H9 (cell line): ENCODE measurements at places on chromosomes 2 and 18.

- no peak for DNase-seq
Observed at GRCh38 chr18:68840554-68841263, 42.8 kb downstream of the CCDC102B start.

DNA sequence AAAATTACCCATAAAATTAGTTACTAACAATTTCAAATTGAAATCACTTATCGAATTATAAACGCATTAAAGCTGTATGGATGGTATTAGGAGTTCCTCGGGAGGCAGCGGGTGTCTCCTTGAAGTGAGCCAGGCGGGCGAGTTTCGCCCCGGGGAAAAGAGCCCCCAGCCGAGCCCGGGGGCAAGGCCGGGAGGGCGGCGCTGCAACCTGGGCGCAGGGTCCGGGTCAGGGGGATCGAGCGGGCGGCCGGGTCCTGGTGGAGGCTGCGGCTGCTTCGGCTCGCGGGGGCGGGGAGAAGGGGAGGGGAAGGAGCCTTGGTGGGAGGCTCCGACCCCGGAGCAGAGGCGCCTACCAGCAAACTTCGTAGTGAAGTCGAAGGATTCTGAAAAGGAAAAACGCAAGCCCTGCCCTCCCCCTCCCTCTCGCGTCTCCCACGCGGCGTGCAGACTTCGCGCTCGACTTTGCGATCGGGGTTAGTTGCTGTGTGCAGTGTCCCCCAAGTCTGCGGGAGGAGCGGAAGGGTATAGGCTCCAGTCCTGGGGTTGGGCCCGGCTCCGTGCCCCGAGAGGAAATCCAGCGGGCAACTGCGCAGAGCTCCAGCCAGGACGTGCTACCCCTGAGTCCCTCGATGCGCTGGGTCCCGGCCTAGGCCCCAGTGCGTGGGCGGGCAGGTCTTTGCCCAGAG, 140.8 kb downstream of the MEIS1 start:
- DNase-seq = no peak

DNA sequence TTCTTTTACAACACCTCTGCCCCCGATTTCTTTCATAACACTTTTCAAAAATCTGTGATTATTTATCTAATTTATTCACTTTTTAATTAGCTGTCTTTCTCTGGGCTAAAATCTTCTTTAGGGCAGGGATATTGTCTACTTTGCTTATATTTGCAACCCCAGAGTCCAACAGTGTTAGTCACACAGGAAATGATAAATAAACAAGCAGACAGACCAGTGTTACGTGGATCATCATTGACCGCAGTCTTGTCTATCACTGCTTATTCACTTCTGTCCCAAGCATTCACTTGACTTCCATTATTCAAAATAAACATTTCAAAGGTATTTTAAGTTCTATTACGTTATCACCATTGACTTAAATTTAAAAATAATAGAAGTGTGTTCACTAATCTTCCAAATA, 237.6 kb upstream of the UBE2E3 start:
- no peak for DNase-seq

GRCh38 chr2:132757676-132758075, 87.7 kb upstream of the LYPD1 start:
- DNase-seq = no peak

DNA sequence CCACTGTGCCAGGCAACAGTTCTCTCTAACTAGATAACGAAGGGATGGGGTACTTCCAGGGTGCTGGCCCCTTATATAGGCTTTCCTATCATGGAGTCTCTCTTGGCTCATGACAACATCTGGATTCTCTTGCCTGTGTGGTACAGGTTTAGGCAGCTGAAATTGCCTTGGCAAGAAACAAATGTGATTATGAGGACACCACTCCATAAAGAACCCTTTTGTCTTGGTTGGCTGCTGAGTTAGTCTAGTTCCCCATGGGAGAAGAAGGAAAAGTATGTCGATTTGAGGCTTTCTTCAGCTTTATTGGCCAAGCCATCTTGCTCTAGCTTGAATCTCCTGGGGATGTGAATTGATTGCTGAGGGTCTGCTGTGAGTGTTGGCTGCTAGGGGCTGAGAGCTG, 76.3 kb upstream of the ZCCHC2 start:
- no peak for DNase-seq

DNA sequence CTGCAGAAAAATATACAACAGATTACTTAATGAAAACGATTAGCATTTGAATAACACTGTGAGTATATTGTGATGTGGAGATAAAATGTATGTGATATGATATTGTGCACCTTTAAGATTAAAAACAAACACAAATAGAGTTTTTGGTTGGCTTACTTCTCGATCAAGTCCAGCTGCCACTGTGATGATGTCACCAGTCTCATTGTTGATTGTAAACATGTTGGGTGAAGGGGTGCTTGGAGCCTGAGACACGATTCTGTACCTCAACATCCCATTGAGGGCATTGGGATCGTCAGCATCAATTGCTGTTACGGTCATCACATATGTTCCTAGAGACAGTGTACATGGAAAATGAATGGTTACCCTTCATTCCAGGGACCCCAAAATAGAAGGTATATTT, 174.1 kb downstream of the CDH2 start:
- DNase-seq = no peak

DNA sequence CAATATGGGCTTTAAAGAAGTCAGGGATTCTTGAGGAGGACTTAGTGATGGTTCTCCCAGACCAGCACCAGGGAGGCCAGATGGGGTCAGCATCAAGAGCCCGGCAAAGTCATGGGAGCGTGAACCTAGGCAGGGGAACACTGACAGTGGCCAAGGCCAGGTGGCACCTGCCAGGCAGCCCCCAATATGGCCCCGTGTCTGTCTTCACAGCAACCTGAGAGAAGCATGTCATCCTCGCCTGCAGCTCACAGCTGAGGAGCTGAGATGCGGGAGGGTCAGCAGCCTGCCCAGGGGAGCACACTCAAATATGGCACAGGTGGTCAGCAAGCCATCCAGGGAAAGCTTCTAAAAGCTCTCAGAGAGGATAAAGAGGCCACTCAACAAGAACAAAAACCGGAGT, 105.7 kb upstream of the GPC1 start:
- no peak for DNase-seq

DNA sequence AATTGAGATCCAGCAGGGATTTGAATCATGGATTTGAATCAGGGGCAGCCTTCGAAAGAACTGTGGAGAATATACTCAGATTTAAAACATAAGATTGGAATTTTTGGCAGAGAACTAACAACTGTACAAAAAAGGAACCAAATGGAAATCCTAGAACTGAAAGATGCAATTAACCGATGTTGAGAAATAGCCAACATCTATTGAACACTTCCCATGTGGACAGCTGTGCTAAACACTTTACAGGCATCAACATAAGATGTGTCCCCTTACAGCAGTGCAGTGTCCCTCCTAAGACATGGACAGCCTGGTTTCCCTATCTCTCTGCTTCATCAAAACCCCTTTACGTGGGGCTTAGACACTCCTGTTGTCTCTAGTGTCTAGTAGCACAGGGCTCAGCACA, 3.7 kb upstream of the IL1RN start:
- DNase-seq = no peak

DNA sequence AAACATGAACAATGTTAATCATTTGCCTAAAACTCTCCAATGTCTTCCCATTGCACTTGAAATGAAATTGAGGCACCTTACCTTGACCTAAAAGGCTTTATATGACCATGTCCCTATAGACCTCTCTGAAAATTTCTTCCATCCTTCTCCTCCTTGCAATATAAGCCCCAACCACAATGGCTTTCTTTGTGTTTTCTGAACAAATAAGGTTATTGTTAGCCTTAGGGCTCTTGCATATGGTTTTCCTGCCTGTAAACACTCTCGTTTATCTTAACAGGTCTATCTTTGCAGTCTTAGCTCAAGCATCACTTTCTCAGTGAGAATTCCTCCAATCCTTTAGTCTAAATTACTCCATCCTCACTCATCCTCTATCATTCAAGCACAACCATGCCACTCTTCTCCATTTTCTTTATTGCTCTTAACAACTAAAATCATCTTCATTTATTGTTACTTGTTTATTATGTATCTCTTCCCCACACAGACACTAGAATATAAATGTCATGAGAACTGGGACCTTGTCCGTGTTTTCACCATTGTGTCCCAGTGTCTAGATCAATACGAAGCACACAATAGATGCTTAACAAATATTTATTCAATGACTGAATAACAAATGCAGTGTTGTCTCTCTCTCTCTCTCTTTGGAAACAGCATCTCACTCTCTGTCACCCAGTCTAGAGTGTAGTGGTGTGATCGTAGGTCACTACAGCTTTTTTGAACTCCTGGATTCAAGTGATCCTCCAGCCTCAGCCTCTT, 129.3 kb downstream of the RDH14 start:
- no peak for DNase-seq

DNA sequence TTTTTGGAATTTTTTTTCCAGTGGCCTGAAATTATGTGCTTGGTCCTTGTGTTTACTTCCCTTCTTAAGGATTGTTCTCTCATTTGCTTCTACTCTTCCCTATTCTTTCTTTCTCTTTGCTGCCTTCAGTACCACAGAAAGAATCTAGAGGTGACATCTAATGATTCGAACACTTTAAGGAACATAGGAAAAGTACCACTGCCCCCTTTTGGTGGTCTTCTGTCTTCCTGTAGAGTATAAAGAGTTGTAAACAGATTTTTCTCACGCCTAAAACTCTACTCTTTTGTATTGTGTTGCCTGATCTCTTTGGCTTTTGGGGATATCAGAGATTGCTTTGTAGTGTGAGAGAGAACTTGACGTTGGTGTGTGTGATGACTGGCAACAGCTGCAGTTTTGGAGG, 7.0 kb upstream of the SCTR start:
- no peak for DNase-seq

- no peak for DNase-seq
Observed at GRCh38 chr2:119941388-119941787, 71.5 kb upstream of the EPB41L5 start.

DNA sequence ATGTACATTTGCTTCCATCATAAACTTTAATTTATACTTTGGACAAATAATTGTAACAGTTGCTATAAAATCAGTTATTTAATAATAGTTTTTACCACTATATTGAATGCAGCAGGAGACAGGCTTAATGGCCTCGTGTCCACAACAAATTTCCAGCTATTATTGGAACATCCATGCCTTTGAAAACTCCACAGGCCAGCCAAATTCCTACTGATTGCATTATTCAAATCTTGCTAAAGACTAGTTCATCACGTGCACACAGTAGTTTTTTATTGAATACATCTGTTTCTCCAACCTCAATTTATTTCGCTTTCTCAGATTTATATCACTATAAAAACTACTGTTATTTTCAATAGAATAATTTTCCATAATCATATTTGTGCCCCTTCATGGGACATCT, 18.4 kb upstream of the PTPRM start:
- no peak for DNase-seq

DNA sequence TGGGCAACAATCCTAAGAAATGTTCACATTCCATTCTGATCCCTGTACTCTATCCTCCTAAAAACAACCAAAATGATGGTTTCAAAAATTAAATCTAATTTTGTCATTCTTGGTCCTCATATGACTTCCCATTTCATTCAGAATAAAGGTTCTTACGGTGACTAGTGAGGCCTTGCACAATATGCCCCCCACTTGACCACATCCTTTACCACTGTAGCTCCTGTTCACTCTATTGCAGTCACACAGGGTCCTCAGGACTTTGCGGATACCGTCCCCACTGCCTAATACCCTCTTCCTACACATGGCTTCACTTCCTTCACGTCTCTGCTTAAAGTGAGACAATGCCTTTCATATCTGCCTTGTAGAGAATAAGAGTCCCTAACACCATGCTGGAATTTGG, 1058.7 kb upstream of the KLHL29 start:
- no peak for DNase-seq

DNA sequence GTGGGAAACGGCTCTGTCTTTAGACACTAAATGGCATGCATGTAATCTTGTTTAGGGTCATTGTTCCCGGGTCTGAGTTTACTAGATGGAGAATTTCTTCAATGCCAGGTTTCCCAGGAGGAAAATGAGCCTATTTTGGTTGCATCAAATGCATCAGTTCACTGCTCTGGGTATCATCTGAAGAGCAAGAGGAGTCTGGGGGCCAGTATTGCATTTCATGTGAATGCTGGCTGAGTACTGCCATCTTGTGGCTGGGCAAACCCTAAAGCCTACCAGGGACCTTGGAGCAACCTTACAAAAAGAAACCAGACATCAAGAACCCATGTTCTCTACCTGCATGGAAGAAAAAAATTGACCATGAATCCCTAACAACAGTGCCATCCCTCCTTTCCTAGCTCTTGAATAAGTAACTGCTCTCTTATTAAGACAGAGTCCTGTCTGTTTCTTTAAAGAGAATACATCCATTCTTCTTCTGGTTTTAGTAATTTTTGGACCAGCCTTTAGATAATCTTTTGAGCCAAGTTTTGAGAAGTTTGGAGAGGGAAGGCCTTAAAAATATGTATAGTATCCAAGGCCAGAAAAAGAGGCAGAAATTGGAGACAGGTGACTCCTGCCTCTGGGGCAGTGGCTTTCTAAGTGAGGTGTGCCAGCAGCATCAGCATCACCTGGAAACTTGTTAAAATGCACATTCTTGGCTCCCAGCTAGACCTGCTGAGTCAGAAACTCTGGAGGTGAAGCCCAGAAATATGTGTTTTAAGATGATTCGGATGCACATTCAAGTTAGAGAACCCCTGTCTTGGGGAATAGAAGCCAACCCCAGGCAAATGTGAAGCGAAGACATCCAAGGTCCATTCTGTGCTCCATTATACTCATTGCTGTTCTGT, 261.0 kb upstream of the CXCR4 start:
- DNase-seq = peak; percentile 57

- no peak for DNase-seq
Observed at GRCh38 chr2:165060411-165060810, 105.1 kb upstream of the SLC38A11 start.
